Hematopoietic multipotent progenitor cell treated with erythropoietin and hydrocortisone succinate and interleukin-3 and kit ligand, for 4 days (in vitro differentiated cells): ENCODE measurements at places on chromosomes 5 and 9.
A peak's percentile ranks its signal among the peaks of the same experiment; 100 is the strongest.

GRCh38 chr5:148466236-148466580 lies 82.5 kb downstream of the FBXO38 start:
- DNase-seq: no peak

- no peak for DNase-seq
These were observed 566.9 kb upstream of the RGMB start for GRCh38 chr5:98206566-98206965.

DNA sequence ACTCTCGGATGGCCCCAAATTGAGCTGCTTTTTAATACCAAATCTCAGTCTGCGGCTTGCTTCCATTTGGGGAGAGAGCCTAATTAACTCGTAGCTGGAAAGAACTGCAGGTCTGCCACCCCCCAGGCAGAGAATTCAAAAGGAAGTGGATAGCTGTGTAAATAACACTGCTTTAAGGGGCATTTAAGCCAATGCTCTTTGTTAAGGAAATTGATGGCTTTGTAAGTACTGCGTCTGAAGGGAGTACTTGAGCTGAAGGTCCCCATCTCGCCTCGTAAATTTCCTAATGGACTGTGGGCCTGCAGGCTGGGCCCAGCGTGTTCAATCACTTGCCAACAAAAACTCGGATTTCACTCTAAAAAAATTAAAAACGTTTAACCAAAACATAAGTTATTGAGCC lies 132.7 kb downstream of the PAPPA start:
- DNase-seq: no peak

GRCh38 chr5:172549696-172550095 lies 91.4 kb upstream of the NEURL1B start:
- DNase-seq: no peak

DNA sequence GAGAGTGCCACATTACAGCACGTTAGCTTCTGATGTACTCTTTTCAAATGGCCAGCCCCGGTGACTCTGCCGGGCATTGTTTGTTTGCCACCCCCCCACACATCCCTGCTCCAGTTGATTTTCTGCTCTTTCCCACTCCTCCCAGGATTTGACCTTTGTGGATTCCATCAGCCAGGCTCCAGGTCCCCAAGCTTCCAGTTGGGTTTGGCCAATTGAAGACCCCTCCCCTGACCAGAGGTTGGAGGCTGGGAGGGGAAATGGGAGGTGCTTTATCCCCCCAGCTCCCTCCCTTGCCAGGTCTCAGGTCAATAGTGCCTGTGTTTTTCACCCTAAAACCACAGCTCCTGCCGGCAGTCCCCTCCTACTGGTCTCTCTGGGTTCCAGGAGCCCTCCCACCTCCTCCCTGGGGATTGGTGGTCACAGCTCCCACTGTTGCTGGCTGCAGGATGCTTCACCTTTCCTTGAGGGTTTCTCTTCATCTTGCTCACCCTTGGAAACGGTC lies 34.9 kb downstream of the IRF1 start:
- DNase-seq: no peak

DNA sequence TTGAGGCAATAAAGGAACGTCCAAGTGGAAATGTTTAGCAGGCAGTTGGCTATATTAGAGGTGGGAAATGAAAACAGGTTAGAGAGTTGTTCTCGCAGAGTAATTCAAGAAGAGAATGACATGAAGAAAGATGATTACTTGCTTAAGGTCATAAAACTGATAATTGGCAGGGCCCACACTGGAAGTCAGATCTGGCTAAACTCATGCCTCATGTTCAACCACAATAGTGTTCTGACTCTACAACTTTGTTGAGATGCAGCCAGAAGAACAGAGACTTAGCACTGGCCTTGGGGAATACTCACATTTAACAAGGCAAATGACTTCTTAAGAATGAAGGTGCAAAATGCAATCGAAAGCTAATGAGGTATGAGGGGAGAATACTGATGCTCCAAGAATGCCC lies 27.2 kb upstream of the TNFSF8 start:
- DNase-seq: no peak

DNA sequence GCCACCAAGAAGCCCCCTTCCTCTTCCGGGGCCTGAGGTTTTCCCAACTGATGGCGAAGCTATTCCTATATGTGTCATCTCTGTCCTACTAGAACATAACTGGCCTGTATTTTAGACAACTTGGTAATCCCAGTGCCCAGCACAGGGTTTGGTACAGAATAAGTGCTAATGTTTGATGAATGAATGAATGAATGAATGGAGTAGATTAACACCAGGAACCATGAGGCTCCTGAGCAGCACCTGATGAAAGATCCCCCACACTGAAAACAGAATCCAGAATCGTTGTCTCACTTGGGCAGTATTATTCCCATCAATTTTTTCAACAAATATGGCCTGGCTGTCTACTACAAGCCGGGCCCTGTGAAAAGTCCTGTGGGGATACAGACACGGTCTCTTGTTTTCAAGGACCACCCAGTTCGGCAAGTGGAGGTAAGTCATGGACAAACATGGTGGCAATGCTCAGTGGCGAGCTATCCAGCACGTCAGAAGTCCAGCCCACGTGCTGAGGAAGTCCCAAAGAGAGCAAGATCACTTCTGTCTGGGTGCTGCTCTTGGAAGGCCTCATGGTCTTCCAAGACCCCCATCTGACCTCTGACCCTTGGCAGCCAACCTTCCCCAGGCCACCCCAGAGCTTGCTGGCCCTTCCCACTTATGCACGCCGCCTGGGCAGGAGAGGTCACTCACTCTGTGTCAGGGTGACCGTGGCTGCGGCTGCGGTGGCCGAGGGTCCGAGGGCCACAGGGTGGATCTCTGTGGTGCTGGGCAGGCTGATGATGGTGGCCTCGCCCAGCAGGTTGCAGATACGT lies 1.0 kb downstream of the NAIF1 start:
- DNase-seq: no peak

- DNase-seq: no peak
These were observed 54.9 kb downstream of the RICTOR start for GRCh38 chr5:39019254-39019653.

DNA sequence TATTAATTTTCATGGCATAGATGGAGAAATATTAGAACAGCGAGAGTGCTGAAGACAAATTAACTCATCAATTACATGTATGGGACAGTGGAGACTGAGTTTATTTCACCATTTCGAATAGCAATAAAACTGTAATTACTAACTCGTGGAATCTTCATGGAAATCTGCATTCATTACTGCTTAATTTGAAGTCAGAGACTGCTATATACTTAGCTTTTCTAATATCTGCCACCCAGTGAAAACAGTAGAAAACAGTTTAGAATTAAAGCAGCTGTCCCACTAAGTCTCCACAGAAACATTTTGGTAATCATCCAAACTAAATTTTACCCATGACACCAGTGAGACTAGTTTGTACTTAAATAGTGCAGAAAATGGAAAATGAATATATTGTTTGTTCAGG lies 56.8 kb downstream of the IZUMO3 start:
- DNase-seq: no peak

DNA sequence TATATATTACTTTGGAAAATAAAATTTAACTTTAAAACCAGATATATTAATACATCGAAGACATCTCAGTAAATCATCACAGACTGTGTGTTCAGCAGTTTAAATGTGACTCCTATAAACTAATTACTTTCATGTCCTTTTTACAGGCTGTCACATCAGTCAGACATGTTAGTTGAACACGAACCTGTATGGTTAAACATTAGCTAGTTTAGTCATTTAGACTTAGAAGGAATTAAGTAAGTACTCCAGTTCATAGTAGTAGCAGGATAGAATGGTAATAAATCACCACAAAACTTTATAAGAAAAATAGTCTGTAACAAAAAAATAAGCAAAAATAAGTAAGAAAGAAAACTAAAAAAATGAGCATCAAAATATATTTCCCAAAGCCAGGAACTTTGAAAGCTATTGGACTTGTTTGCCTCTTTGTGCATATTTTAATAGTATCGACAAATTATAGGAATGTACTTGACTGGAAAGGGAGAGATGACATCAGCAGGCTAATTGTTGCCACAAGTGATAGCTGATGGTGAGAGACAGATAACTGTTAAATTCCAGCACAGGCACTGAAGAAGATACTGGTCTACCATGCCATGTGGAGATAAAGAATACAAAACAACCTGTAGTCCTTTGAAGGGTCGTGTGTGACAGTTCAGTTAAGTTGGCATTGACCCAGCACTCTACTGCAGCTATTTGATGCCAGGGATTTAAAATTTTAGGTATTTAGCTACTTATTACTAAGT lies 83.9 kb downstream of the RIC1 start:
- DNase-seq: peak; percentile 15

- no peak for DNase-seq
These were observed 1275.4 kb upstream of the C9orf72 start for GRCh38 chr9:28848671-28849070.

DNA sequence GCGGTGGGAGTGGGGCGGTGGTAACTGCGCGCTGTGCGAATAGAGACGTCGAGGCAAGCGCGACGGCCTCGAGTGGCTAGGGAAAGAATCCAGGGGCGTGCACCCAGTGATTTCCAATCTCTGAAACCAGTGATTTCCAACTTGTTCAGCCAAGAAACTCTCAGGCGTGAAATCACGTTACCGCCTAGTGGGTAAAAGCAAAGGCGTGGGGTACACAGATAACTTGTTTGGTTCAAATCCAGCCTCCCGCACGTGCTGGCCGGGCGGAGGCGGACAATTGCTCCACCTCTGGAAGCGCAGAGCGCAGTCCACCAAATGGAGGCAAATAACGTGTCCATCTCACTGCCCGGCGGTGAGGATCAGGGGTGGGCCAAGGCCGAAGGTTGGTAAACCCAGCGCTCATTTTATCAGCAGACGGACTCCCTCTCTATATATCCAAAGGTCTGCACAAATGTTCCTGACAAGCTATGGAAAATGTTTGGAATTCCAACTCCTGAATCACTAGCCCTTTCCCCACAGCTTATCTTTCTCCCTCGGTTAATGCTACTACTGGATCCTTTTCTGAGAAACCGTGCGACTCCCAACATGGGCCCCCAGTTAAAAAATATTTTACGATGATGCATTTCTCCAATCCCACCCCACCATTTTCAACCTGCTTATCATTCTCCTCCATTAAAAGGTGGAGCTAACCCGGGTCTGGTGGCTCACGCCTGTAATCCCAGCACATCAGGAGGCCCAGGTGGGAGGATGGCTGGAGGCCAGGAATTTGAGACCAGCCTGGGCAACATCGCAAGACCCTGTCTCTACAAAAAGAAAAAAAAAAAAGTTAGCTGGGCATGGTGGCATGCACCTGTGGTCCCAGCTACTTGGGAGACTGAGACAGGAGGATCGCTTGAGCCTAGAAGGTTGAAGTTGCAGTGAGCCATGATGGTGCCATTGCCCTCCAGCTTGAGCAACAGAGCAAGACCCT lies 950 bp upstream of the FNBP1 start:
- DNase-seq: peak; percentile 74

- DNase-seq: no peak
These were observed 223.2 kb downstream of the ASTN2 start for GRCh38 chr9:117191504-117192261.

GRCh38 chr9:114827641-114828302 lies 21.9 kb upstream of the TNFSF15 start:
- DNase-seq: no peak

DNA sequence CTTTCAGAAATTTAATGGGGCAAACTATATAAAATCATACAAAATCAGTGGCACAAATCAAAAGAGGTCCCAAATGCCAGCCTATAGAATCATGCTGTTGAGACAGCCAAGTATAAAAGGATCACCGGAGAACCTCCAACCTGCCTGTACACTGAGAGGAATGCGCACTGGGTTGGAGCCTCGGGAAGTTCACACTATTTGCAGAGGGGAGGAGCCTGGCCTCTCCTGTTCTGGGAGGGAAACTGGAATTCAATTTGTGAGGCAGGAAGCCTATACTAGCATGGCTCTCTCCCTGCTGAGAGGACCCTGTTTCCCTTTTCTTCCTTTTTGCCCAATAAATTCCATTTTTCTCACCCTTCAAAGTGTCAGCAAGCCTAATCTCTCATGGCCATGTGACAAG lies 406.0 kb downstream of the HINT1 start:
- no peak for DNase-seq

DNA sequence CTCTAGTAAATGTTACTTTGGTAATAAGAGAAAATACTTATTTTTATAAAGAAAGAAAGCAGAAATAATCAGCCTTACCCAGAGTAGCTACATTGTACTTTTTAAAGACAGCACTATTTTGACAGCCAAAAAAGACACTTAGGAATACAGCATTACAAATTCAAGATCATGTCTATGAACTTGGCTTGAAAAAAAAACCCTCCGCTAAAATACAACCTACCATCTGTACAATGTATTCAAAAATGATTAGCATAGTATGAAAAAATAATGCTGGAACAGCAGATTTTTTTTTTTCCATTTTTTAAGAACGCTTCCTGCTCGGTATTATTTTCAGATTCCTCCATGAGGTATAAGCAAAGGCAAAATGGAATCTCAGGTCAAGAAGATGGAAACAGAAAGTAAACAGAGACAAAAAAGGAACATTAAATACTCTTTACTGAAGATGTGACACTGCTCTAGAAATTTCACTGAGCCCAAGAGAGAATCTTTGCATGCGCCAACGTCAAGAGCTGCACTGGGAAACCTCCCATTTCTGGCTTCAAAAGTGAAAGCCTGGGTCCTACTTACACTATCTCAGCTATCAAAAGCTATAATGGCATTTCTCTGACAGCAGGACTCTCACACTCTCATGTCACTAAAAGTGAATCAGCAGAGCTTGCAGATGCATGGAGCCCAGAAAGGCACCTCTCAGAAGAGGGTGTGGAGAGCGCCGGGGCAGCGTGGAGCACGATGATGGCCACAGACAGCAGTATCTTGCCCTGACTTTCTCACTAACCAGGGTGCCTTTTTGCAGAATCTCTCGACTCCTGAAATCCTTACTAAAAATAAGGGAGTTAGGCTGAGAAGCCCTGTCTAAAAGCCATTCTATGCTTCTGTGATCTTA lies 167.4 kb downstream of the ELAVL2 start:
- no peak for DNase-seq

DNA sequence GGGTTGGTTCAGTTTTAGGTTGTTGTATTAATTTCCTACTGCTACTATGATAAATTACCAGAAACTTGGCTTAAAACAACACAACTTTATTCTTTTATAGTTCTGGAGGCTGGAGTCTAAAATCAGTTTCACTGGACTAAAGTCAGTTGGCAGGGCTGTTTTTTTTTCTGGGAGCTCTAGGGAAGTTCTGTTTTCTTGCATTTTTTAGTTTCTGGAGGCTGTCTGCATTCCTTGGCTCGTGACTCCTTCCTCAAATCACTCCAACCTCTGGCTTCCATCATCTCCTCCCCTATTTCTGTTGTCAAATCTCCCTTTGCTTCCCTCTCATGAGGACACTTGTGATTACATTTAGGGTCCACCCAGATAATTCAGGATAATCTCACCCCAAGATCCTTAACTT lies 51.3 kb upstream of the SUB1 start:
- DNase-seq: no peak

DNA sequence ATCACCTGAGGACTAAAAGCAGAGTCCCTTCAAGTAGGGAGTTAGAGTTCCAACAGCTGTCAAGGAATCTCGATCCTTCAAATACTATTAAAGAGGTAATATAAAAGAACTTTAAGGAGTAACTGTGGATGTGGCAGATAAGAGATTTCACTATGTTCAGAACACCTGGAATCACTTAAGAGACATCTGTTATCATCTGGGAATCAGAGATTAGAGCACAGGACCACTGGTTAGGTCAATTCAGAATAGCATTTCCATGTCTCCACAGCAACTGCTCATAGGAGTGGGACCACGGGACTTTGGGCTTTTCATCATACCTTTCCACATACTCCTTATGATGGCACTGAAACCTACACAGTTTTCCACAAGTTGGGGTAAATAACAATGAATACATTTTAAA lies 216.6 kb downstream of the DENND1A start:
- DNase-seq: no peak

- DNase-seq: no peak
These were observed 26.8 kb downstream of the SMAD5 start for GRCh38 chr5:136159457-136159856.
